ENCODE measurements at places on chromosomes 5 and 9.

GRCh38 chr5:137733922-137734321 is 2.0 kb downstream of the KLHL3 start:
- no peak for DNase-seq

DNA sequence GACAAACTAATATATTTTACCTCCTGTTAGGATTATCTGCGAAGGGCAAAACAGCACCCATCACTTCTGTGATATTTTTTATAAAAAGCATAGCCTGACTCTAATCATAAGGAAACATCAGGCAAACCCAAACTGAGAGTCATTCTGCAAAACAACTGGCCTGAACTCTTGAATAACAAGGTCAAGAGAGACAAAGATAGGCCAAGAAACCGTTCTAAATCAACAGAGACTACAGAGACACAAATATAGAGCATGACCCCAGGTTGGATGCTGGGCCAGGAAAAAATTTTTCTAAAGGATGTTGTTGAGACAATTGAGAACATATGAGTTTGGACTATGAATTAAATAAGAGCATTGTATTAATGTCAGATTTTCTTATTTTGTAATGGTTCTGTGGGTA is 384.9 kb downstream of the NFIB start:
- DNase-seq = no peak

DNA sequence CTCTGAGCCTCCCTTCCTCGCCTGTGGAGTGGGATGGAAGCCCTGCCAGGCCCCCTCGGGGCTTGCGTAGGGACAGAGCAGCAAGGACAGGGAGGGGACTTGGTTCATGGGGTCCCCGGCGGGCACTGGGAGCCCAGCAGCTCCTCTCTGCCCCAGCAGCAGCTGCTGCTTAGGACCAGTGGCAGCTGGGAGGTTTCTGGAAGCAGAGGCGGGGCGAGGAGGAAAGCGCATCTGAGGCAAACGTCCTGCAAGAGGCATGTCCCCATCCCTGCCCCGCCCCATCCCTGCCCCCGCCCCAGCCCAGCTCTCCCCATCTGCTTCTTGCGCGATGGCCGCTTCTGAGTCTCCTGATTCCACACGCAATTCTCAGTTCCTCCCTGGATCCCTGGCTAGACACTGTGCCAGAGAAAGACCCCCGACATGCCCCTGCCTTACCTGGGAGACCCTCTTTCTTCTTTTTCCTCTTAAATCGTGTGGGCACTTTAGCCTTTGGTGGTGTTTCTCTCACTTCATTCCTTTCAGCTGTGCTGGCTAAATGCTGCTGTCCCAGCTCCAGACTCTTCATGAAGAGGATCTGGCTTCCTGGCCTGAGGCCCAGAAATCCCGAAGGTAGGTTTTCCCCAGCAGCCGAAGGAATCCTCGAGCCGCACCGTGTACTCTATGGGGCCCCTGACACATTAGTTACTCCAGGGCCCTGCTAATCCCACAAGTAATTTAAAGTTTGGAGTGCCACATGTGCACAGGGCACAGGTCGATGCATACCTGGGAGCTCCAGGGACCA is 4.4 kb upstream of the OR2S2 start:
- no peak for DNase-seq

- peak; percentile 18 for DNase-seq
Measured at GRCh38 chr9:6975198-6975597, 217.4 kb downstream of the KDM4C start.

GRCh38 chr9:122088880-122089706 is 4.0 kb downstream of the TTLL11 start:
- DNase-seq = no peak

- no peak for DNase-seq
Measured at GRCh38 chr5:53616939-53617549, 56.6 kb downstream of the NDUFS4 start.

DNA sequence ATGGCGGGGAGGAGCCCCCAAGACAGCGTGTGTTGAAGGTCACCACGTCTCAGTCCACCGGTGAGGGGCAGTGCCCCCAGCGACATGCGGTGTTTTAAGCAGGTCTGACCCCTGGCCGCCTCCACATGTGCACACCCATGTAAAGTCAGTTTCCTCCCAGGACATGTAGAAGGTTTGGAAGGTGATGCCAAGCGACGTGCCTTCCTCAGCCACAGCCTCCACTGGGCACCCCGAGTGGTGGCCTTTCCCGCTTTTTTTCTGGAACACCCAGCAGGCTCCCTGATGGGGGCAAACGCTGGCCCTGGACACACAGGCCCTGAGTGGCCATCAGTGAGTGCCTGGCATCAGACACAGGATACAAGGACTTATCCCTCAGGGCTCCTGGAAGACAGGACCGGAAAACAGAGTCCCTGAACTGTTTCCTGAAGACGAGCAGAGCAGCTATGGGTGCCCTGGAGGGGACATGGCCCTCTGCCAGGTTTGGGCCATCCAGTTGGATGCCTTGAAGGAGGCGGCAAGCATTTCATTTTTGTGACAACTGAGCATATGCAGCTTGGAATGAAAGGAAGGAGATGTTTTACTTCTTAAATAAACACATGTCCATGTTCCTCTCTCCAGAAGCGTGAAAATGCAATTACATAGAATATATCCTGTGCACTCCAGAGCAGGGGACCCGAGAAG is 275.8 kb upstream of the IRX2 start:
- no peak for DNase-seq

GRCh38 chr9:101691657-101692056 is 46.8 kb downstream of the GRIN3A start:
- no peak for DNase-seq

GRCh38 chr9:114836769-114837168 is 30.9 kb upstream of the TNFSF15 start:
- no peak for DNase-seq

DNA sequence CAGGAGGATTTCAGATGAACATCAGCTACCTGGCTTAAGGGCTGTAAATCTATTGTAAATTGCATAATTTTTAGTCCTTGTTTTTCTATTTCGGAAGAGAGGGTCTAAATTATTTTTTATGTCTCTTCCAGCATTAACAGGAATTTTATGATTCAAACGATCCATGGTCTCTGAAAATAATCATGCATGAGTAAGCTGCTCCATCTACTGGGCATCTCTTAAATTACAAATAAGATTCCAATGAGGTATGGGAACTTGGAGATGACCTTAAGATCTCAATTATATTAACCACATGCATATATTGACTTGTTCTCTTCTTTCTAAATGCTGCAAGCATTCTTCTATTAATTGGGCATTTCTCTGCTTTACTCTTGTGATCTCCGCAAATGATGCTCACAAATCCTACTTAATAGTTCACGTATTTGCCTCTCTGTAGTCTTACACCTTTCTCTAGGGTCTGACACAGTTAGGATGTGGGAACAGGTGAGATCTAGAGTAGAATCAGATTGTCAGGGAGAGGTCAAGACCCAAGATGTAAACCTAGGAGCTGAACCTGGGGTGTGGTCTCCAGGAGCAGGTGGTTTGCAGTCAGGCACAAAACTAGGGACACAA is 86.9 kb downstream of the NUDT12 start:
- peak; percentile 0 for DNase-seq

DNA sequence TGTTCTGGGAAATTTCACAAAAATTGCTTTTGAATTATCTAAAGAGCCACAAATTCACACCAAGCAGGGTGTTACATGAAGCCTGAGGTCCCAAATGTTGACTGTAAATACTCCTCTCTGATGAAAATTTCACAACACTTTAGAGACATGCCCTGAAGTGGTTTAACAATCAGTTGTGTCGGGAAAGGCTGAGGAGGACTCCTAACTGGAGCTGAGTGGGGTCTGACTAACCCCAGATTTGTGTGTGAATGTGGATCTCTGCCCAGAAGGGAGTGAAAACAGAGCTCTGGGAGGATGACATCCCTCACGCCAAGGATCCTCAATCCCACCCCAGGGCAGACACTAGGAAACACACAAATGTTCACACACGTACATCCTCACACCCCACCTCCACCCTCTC is 31.1 kb upstream of the GRXCR2 start:
- no peak for DNase-seq

- no peak for DNase-seq
Measured at GRCh38 chr5:147673266-147673665, 109.3 kb downstream of the JAKMIP2 start.

DNA sequence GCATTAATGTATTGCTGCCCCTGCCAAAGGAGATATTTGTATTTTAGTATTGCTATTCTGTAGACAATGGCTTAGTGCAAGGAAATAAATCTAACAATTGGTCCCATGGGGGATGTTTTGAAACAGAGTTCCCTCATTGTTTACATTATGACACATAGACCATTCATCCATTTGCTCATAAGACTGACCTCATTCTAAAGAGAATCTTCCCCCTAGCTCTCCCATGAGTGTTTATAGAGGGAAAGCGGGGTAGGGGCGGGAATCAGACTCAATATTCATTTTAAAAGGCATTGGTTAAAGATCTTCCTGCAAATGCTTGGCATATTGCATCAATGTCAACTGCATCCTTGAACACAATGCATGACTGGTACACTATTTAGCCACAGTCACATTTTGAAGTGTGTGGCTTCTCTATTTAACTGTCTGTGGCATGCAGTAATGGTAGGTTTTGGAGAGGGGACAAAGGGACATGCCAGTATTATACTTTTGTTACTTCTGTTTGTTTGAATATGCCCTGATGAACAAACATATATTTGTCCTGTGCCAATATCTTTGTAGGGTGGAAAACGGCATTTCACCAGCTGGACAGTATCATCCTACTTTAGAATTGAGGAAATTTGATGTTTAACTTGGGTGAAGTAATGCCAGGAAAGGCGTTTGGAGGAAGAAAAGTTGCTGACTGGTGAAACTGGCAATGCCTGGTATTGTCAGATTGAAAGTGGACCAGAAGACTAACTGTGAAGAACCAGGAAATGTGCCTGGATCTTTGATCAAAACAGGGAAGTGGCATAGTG is 84.1 kb upstream of the MEGF10 start:
- DNase-seq = no peak

DNA sequence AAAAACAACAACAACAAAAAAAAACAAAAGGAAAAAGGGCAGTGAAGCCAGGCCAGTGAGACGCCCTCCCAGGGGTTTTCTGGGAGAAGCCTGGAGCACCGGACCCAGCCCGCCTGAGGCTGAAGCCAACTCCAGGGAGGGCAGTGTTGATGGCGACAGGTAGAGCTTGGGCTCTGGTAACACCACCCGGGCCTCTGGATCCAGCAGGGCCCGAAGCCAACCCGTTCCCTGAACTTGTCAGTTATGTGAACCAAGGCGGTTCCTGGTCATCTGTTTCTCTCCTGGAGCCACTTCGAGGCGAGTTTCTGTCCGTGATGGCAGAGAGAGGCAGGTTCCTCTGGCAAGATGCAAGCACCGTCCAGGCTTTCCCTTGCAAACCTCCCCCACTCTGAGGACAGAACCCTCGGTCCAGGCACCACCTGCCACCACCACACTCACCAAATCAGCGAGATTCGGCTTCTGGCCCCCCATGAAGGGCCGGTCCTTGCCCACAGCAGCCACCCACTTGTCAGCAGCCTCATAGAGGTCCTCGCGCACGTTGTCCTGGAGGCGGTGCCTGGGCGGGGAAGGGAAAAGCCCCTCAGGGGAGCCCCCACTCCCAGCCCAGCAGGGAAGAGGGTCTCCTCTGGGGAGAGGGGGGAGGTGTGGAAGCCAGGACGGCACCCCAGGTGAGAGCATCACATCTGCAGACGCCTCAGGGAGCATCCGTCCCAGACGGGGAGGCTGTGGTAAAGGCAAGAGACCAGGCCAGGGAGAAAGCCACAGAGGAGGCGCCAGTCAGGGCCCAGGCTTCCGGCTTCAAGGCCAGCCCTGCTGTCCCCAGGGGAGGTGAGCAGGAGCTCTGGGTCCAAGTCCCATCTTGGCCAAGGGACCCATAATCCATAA is 5.4 kb downstream of the PTGES2 start:
- DNase-seq = no peak

DNA sequence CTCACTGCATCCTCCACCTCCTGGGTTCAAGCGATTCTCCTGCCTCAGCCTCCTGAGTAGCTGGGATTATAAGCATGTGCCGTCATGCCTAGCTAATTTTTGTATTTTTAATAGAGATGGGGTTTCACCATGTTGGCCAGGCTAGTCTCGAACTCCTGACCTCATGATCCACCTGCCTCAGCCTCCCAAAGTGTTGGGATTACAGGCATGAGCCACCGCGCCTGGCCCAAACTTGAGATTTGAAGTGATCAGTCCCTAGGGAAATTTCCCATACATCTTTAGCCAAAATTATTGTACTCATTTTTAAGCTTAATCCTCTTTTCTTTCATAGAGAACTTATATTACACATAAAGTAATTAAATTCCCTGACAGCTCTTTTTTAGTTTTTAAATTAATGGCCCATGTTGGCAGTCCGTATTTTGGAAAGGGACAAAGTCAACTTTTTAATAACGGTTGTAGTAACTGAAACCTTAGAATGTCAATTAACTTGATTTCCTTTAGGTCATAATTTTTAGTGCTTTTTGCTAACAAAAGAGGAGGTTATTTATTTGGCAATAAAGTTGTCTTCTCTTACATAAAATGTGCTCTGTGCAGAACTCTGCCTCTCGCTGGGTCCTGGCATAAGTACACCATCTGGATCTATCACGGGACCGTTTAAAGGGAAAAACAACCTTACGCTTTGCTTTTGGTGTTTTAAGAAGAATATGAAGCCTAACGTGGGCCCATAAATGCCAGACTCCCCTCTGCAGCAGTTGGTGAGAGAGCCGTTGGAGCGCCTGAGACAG is 142.3 kb upstream of the OTULINL start:
- no peak for DNase-seq

- DNase-seq = no peak
Measured at GRCh38 chr5:34688015-34688810, 32.1 kb downstream of the RAI14 start.

DNA sequence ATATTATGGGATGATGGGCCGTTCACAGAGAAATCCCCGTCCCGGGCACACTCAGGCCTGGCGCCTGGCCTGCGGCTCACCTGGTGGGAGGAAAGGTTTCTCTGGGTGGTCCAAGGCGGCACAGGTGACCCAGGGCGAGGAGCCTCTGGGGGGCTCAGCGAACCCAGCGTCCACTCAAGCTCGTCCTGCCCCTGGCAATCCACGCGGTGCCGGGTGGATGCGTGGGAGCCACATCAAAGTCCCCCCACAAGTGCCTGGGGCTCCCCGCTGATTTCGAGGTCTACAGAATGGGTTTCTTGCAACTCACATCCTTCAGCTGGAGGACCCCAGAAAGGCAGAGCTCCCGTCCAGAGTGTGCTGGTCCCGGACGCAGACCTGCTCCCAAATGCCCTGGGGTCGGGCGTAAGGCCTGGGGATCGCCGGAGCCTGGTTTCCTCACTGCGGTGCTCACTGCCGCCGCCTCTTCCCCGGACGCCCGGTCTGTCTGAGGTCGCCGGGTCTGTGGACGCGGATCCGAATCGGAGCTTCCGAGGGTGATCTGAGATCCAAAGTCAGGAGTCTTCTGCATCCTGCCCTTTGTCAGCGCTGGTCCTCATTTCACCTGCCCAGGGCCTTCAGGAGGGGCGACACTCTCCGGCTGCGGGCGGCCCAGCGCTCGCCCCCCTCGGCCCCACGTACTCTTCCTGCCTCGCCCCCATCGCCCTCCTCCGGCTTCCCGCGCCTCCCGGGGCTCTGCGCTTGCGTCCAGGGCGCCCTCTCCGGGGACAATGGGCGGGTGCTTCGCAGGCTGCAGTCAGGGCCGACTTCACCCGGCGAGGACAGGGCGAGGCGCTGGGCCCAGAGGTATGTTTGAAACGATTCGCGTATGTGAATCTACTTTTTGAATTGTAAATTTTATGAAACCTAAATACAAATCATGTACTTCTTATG is 20.0 kb upstream of the RUFY1 start:
- DNase-seq = no peak

GRCh38 chr9:101388507-101388993 is 3.7 kb upstream of the BAAT start:
- DNase-seq = peak; percentile 29
